ENCODE measurements at places on chromosomes 11 and 22.

DNA sequence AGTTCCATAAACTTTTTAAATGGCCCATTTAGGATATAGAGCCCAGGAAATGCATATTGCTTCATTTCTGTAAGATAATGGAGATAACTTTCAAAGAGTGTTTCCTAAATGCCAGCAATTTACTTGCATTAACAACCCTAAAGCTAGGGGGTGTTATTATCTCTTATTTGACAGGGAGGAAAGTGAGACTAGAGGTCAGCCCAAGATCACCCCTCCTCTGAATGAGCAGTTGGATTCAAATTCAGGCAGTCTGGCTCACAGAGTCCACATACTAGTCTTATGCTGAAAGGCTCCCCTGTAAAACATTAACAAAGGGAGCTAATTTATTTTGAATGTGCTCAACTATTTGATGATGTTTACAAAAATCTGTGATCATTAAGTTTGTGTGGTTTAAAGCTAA lies 49.9 kb upstream of the TRIM77 start:
- DNase-seq, result no peak

- no peak for DNase-seq
Observed at GRCh38 chr11:111833524-111833923, 37.9 kb downstream of the ALG9 start.

DNA sequence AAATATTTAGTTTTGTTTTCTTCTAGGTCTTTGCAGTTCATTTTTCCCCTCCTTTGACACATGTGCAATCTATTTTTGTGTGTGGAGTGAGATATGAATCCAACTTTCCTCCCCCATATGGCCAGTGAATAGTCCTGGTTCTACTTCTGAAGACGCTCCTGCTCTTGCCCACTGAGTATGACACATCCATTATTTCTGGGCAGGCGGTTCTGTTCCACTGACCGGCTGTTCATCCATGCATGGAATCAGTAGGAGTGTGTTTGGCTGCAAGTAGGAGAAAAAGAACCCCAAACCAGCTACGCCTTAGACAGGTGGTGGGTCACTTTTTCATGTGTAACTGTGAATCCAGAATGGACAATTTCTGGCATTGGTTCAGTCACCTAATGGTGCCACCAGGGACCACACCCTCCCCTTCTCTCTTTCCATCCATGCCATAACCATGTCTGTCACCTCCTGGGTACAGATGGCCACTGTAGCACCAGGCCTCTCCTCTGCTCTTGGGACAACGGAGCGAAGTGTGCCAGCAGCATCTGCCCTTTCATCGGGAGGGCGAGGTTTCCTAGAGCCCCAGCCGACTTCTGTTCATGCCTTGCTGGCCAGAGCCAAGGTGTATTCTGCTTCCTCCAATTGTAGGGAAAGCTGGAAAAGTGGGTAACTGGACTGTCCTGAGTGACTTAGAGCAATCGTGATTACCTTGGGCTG lies 67.4 kb upstream of the SLC22A12 start:
- no peak for DNase-seq

GRCh38 chr22:48235744-48236143 lies 1473.3 kb downstream of the TBC1D22A start:
- DNase-seq, result no peak

DNA sequence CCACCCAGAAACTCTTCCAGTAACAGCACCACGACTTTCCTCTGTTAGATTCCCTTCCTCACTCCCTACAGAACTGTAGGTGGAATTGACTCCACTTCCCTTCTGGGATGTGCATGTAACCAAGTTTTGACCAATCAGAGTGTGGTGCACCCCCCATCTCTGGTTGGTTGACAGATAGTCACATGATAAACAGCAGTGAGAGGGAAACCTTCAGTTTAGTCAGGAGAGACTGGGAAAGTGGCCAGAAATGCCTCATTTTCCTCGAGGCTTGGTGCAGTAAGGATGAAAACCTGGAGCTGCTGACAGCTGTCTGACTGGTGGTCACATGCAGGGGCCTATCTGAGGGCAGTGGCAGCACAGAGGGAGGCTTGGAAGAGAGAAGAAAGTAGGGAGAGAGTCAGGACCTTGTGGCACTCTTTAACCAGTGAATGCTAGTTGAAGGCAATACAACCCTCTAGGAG lies 67.3 kb upstream of the GRK3 start:
- no peak for DNase-seq

GRCh38 chr11:109405671-109406070 lies 16.3 kb upstream of the C11orf87 start:
- no peak for DNase-seq

GRCh38 chr11:130085671-130086290 lies 16.1 kb downstream of the APLP2 start:
- DNase-seq, result no peak

DNA sequence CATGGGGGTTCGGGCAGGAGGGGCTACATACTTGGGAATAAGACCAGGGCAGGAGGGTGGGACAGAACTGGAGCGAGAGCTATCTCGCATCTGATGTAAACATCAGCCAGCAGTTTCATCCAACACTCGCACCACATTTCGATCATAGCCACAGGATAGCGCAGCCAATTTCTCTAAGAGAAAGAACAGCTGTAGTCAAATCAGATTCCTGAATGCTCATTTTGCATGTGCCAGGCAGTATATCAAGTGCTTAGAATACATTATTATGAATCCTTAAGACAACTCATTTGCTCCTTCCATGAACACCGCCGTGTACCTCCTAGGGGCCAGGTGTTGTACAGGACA lies 14.5 kb downstream of the DGCR2 start:
- DNase-seq, result no peak

- no peak for DNase-seq
Observed at GRCh38 chr22:45845076-45845487, 131.9 kb downstream of the WNT7B start.

- DNase-seq, result no peak
Observed at GRCh38 chr22:27336151-27337090, 465.1 kb downstream of the MN1 start.

- DNase-seq, result no peak
Observed at GRCh38 chr11:57356268-57356667, 18.1 kb downstream of the P2RX3 start.

- DNase-seq, result no peak
Observed at GRCh38 chr11:64060861-64061444, 25.2 kb downstream of the FLRT1 start.

DNA sequence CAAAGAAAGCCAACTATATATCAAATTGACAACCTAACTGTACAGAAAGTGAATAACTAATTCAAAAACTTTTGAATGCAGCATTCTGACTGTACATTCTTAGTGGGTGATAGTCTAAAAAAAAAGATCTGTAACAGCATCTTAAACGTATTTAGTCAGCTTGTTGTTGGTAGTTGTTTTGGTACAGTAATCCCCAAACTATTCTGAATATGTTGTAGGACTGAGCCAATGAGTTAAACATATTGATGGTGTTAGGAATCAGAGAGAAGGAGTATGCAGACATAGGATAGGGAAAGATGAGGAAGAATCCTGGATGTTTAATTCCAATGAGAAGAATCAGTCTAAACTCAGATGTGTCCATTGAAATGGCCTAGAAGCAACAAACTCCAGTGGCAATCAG lies 41.9 kb upstream of the KIRREL3 start:
- no peak for DNase-seq

DNA sequence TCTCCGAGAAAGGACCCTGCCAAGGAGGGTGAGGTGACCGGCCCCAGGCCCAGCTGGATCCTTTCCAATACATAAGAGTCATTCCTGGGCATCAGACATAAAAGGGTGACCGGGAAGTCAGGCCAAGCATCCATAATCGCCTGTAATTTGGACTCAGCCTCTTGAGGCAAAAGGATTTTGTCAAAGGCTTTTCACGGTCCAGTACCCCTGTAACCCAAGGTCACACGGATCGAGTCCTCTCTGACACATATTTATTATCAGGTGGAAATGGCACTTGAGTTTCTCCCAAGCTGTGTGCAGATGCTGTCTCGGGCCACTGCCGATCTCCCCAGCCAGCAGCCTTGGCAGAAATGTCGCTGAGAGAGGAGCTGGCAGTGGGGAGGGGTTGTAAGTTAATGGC lies 556.5 kb downstream of the MN1 start:
- no peak for DNase-seq

DNA sequence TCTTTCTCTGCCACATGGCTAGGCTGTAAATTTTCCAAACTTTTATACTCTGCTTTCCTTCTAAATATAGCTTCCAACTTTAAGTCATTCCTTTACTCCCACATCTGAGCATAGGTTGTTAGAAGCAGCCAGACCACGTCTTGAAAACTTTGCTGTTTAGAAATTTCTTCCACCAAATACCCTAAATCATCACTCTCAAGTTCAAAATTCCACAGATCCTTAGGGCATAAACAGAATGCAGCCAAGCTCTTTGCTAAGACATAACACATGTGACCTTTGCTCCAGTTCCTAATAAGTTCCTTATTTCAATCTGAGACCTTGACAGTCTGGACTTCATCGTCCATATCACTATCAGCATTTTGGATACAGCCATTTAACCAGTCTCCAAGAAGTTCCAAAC lies 749.9 kb downstream of the METTL15 start:
- no peak for DNase-seq

GRCh38 chr11:68997124-68997994 lies 15.7 kb downstream of the MRGPRF start:
- DNase-seq, result no peak

DNA sequence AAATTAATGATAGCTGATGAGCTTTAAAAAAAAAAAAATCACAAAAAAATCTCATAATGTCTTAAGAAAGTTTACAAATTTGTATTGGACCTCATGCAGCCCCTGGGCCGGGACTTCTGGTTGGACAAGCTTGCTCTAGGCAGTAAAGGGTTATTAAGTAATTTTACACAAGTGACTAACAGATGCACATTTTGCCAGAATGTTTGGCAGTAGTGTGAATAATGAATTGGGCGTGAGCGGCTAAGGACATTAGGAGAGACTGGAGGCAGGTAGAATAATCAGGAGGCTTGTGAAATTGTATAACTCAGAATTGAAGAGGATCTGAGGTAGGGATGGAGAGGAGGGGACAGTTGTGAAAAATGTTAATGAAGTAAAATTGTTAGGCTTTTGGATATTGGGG lies 77.4 kb downstream of the HIPK3 start:
- no peak for DNase-seq

GRCh38 chr11:118338637-118339061 lies 3.9 kb downstream of the CD3D start:
- no peak for DNase-seq

- DNase-seq, result no peak
Observed at GRCh38 chr22:48836673-48837340, 990.9 kb downstream of the BRD1 start.

DNA sequence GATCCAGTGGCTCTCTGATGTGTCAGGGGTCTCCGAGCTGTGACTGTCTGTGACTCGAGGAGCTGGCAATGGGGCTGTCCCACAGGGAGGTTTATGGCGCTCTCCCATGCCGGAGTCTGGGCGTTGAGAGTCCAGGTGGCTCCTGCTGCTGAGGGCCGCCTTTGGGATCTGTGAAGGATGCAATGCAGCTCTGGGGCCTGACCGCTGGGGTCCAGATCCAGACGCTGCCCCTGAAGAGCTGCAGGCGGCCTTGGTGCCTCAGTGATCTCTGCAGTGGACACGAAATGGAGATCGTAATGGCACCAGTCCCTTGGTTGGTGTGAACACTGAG lies 155.3 kb downstream of the TBC1D22A start:
- DNase-seq, result no peak

DNA sequence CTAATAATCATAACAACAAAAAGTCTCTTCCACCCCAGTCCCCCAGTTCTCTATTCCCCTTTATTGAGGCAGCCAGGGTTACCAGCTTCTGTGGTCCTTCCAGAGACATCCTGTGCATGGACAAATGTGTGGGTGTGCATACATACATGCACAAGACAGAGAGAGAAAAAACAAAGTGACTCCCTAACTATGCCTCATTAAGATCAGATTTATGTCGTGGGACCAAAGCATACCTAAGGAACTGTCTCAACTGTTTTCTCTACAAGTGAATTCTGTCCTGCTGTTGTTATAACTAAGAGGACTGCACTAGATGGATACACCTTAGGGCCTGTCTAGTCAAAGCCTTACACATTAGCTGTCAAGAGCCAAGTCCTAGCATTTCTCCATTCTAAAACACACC lies 106.7 kb downstream of the MRTFA start:
- DNase-seq, result no peak

DNA sequence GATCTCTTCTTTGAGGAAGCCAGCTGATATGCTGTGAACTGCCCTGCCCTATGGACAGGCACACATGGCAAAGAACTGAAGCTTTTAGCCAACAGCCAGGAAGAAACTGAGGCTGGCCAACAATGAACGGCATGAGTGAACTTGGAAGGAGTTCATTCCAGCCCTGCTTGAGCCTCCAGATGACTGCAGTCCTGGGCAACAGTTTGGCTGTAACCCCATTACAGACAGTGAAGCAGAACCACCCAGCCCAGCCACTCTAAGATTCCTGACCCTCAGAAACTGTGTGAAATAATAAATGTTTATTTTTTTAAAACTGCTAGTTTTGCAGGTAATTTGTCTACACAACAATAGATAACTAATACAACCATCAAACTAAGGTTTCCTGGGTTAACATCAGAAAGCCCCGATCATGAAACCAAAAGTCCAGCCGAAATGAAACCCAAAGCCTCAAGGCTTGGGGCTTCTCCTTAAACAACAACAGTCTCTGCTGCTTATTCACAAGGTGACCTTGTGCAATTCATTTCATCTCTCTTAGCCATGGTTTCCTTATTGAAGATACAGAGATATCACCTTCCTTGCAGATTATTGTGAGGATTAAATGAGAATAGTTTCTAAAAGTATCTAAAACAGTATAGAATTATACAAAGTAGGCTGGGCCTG lies 31.4 kb downstream of the PAK1 start:
- DNase-seq, result no peak

- no peak for DNase-seq
Observed at GRCh38 chr11:36251823-36252222, 37.4 kb downstream of the COMMD9 start.

- DNase-seq, result no peak
Observed at GRCh38 chr11:100094121-100094865, 592.8 kb upstream of the ARHGAP42 start.

DNA sequence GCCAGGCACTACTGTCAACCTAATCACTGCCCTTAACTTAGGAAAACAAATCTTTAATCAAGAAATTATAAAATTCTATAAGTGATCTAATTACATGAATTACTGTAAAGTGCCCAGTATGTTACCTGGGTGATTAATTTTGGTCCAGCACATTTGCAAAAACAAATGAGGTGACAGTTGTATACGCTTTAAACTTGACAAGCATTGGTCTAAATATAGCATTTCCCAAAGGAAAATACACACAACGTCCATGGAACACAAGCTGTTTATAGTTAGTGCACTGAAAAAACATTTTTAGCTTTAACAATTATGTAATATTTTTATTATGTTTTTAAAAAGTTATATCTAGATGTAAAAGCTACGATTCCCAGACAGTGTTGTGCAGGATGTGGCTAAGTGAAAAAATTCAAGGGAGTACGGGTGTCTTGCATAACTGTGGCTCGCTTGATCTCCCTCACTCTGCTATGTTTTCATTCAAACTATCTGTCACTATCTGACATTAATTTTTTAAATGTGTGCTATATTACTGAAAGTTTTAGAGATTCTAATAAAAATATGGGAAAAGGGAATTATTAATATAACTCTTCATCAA lies 38.8 kb downstream of the PGR start:
- no peak for DNase-seq

Measured in NCI-H187 (cell line).